ENCODE measurements at places on chromosomes 6 and 20. TPM values are rescaled to one million over a fixed set of nuclear protein-coding genes. Genes with fewer than 3 reads are reported as not detected.

DNA sequence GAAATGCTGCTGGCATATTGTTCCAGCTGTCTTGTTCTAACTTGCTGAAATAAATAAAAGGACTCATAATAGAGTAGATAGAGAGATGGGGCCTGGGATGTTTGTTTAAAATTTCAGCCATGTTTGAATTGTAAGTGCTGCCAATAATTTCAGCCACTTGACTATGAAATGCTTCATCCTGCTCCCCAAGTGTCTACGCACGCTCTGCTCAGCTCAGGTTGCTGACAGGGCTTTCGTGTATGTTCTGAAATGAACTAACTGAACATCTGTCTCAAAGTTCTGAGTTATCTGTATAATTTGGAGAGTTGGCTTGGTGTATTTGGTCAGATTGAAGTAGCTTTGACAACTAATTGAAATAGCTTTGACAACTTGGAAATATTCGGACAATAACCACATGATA lies 387.8 kb downstream of the BMP2 start:
- no peak for DNase-seq

DNA sequence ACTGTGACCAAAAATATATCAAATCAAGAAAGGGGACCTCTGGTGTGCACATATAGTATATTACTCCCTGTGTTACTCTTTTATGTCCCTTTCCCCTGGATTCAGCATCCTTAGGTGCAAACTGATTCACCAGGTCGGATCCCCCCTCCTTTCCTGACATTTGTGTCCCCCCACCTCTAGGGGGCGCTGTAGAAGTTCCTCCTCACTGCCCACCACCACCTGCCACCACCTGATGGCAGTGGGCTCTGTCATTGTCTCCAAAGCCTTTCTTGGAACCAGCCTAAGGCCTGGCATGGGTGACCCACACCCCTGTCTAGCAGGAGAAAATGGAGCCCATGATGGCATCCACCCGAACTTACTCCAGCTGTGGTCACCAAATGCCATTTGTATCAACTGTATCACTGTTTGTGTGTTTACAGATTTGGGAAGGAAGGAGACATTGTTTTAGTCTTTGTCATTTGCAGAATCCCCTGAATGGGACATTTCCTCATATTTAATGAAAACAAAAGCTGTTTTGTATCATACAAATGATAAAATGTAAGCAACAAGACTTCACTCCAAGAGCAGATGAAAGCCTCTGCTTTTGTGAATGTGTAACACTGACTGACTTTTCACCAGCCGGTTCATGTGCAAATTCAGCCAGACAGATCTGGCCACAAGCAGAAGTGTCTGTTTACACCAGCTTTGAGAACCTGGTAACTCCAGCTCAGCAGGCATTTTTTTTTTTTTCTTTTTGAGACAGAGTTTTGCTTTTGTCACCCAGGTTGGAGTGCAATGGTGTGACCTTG lies 66.2 kb downstream of the ARMC2 start:
- no peak for DNase-seq

GRCh38 chr6:44411141-44411540 lies 23.6 kb downstream of the CDC5L start:
- no peak for DNase-seq

- DNase-seq: no peak
Observed at GRCh38 chr6:91812596-91813274, 1225.9 kb upstream of the MAP3K7 start.

GRCh38 chr6:2760882-2761842 lies 4.0 kb upstream of the WRNIP1 start:
- DNase-seq: no peak

DNA sequence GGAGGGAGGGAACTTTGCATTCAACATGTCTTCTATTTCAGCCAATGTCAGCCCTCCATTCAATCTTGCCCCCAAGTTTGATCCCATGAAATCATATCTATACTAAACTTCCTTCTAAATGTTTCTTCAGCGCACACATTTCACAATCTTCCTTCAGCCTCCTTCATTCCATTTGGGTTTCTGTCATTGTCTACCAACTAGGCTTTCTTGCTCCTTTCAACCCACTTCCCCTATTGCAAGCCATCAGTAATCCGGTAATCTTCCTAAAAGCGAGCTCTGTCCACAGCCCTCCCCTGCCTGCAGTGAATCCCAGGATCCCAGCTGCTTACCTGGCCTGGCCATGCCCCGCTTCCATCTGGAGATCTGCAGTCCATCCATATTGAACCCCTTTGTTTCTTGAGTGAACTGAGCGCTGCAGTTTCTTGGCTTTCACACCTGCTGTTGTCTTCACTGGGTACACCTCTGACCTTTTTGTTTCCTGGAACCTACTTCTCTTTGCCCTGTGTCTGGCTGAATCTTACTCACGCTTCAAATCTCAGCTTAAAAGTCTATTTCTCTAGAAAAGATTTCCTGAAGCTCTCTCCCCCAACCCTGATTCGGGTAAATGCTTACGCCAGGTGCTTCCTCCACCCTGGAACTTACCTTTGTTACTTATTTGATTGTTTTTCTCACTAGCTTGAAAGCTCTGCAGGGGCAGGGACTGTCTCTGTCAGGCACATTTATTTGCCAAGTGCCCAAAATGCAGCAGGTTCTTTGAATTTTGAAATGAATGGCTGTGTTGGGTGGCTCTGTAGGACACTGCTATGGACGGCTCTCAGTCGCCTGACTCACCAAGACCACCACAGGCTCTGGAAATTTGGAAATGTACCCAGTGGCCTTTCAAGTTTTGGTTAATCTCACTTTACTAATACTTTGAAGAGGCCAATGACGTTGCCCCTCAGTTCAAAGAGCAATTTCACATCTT lies 50.3 kb downstream of the ADTRP start:
- DNase-seq: no peak

DNA sequence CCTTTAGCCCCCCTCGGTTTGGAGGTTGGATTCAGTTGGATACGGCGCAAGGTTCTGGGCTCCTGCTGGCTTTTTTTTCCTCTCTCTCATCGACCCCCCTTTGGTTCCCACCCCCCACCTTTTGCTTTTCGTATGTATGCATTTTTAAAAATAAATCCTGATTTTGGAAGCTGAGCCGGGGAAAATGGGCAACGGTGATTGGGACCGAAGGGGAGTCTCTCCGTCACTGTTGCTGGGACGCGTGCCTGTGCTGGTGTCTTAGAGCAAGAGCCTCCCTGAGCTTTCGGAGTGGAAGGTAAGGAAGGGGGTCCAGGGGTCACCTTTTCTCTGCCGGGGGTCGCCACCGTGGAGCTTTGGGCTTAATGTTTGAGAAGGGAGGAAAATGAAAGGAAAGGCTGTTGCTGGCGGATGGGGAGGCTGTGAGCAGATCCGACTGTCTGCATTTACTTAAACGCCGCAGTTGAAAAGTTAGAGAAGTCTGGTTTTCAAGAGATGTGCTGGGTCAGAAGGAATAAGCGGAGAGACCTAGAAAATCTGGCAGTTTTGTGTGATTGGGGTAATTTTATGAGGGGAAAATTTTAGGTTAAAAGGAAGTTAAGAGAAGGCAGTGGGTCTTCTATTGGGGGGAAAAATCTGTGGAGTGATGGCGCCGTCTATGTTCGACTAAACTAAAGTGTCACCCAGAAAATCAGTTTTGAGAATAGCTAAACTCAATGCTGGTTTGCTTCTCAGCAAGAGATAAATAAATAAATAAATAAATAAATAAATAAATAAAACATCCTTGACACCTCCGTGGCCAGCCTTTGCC lies 828 bp downstream of the ADGRB3 start:
- DNase-seq: peak; percentile 51

GRCh38 chr6:126628125-126628524 lies 288.2 kb downstream of the CENPW start:
- no peak for DNase-seq

DNA sequence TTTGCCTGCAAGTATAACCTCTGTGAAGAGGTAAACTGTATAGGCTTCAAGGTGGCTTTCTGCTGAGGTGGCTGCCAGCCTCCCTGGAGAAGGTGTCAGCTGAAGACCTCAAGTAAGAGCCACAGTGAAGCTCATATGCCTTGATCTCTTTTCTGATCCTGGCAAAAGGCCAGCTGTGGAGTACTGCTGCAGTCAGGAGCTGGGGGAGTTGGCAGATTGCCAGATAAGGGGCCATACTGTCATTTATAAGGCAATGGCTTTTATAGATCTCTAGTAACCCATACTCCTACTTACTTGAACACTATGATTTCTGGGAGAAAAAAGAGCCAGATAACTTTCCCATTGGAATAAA lies 8.8 kb upstream of the CEP85L start:
- DNase-seq: no peak

- DNase-seq: no peak
Observed at GRCh38 chr6:83132121-83132520, 60.9 kb downstream of the PGM3 start.

DNA sequence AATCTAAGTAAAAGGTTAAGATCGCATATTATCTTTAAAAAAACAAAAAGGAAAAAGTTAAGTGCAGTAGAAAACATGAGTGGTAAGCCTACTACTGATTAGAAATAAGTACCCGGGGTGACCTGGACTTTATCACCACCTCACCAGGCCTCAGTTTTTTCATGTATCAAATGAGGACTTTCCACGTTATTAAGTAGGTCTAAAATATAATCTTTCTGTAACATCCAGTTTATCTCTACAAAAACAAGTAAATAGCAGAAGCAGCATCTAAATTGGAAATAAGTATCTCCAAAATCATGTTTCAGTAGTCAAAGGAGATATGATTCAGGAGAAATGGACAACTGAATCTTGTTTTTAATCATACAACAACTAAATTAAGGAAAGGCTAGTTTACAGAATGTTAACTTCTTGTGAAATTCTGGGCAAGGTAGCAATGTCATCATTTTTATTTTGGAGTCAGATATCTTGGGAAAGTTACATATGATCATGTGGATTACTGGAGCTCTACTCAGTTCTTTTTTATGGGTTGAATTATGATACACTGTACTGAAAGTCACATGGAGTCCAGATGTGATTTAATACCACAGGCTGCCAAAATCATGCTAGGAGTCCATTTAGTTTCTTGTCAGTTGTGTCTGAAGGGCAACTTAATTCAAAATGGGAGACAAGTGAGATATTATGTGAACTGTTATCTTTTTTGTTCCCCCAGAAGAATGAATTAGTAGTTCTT lies 114.7 kb upstream of the PRL start:
- DNase-seq: no peak

DNA sequence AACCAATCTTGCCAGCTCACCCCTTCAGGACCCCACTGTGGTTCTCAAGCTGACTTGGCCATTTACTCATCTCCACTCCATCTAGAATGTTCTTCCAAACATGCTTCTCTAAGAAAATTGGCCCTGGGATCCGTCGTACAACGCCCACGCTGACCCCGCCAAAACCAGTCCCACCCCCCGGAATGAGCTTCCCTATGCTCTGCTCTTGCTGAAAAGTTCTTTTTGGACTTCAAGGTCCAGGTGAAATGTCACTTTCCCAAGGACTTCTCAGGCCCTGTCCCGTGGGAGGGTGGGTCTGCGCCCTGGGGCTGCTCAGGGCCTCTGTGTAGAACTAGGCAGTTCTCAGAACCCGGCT lies 9.9 kb downstream of the NOL4L start:
- DNase-seq: no peak

DNA sequence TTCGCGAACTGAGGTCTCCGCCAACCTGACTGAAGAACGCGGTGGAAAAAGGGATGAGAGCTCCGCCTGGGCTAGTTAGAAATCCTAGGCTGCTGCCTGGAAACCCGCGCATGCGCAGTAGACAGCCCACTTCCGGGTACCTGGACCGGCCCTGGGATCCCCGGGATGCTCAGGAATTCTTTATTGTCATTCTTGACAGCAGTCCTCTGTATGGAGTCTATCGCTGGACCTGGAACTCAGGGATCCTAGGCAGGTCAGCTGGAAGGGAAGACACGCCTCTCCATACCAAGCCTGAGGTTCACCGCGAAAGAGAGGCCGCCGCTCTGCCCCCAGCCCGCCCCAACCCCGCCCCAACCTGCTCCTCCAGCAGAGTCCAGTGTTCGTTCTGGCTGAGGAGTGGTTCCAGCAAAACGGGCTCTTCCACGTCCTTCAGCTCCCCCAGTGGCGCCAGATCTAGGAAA lies 1379.2 kb upstream of the DEFB115 start:
- no peak for DNase-seq

- no peak for DNase-seq
Observed at GRCh38 chr20:24778585-24779031, 170.5 kb upstream of the CST7 start.

GRCh38 chr6:113884011-113884410 lies 26.9 kb downstream of the MARCKS start:
- DNase-seq: no peak

GRCh38 chr6:16049168-16049567 lies 79.7 kb upstream of the MYLIP start:
- no peak for DNase-seq

DNA sequence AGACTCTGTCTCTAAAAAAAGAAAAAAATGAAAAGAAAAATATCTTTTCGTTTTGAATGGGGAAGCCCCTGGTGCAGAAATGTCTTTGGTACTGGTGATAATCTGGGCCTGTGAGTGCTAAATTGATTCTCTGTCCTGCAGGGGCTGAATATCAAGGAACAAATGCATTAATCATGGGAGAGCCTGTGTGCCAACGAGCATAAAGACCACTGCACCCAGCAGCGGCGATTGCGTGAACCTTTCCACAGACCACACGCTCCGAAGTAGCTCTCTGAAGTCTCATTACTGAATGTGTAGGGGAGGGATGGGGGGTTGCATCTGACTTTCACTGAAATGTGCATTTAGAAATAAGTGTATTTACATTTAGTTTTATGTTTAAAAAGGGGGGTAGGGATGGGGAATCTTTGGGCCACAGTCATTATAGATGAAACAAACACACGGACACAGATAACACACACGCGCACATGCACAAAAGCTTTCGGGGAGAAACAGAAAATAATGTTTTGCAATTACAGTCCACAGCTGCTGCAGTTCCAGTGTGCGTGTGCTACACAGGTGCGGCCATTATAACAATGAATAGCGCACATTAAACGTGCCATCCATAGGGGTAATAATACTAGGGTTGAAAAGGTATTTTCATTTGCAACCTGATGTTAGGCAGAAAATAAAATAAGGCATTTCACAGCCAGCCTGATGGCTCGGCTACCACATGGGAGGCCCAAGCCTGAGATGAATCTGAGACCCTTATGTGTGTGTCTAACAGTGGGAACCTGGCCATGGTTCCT lies 154.0 kb downstream of the MBOAT1 start:
- no peak for DNase-seq

GRIK2 gene
- total RNA-seq: 5.5 TPM

WFDC10B gene
- total RNA-seq: not detected

MOG gene
- total RNA-seq: 10.3 TPM

NHLRC1 gene
- total RNA-seq: 1.2 TPM

SCGN gene
- 1.2 TPM for total RNA-seq

SLC32A1 gene
- total RNA-seq: not detected

SLC35A1 gene
- total RNA-seq: 9.8 TPM

PPP1R14C gene
- total RNA-seq: 131 TPM

DCDC2 gene
- not detected for total RNA-seq

CASP8AP2 gene
- total RNA-seq: 13.8 TPM

TMEM200A gene
- not detected for total RNA-seq

RUNX2 gene
- total RNA-seq: 0.24 TPM

LEMD2 gene
- 19.1 TPM for total RNA-seq

LPA gene
- not detected for total RNA-seq

Data from Right ventricle myocardium superior (tissue), 1 donor.